ENCODE measurements at places on chromosomes 11 and 22.

DNA sequence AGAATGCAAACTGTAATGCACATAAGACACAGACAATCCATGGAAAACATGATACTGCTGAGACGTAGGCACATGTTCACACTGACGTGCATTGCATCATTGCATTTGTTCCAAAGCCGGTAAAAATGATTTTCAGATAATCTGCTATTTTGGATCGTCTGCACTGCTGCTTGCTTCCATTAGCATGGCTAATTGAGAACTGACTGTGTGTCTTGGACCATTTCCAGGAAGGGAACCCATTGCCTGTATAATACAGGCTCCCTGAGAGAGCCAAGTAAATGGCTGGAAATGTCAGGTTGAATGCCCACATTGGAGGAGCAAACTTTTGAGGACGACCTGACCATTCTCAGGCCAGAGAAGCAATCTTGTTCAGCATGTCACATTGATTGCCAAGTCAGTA is 304.8 kb downstream of the ST3GAL4 start:
- no peak for DNase-seq

DNA sequence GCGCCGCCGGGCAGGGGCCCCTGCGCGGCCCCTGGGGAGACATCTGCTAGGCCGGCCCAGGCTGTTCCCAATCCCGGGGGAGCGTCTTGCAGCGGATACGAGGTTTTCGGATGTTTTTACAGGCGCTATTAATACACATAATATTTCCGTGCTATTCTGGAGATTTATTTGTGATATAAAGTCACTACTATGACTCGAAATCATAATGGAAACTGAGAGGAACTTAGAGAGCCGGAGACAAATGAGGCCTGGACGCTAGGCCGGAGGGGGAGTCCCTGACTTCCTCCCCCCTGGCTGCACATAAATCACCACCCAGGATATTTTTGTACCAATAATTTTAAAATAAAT is 91.7 kb upstream of the ANO1 start:
- no peak for DNase-seq

GRCh38 chr11:114250993-114251814 is 45.0 kb upstream of the NNMT start:
- DNase-seq, result no peak

GRCh38 chr11:2885017-2885677 is 428 bp downstream of the CDKN1C start:
- no peak for DNase-seq

- DNase-seq, result no peak
These were observed 36.7 kb downstream of the ACO2 start for GRCh38 chr22:41505511-41506220.

- DNase-seq, result no peak
These were observed 90.3 kb downstream of the RPL27A start for GRCh38 chr11:8772571-8773519.

DNA sequence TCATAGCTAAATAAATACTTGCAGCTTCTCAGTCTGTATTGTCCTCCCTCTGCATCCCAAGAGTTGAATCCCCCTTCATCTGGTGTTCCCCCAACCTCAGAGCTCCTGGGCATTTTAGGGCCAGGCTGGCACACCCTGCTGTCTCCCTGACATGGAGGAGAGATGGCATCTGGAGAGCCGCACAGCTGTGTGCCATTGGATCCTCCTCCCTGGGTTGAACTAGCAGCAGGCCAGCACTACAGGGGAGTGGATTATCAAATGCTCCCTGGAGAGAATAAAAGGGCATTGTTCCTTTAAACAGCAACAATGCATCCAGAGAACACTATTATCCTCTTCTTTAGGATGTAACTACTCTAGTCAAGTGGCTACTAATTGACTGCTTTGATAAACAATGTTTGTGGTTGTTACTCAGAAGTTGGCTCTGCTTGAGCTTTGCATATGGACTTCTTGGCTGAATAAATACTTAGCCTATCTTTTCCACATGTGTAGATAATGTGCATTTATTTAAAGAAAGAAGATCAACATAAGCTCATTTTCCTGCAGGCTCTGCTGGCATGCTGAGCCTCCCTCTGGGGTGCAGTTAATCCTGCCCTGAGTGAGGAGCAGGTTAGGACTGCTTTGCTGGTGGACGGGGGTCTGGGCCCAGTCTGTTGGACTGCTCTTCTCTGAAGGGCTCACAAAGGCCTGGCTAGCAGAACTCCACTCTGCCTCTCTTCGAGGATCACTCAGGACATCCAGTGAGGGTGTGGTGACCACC is 897.2 kb downstream of the TBC1D22A start:
- DNase-seq, result no peak

DNA sequence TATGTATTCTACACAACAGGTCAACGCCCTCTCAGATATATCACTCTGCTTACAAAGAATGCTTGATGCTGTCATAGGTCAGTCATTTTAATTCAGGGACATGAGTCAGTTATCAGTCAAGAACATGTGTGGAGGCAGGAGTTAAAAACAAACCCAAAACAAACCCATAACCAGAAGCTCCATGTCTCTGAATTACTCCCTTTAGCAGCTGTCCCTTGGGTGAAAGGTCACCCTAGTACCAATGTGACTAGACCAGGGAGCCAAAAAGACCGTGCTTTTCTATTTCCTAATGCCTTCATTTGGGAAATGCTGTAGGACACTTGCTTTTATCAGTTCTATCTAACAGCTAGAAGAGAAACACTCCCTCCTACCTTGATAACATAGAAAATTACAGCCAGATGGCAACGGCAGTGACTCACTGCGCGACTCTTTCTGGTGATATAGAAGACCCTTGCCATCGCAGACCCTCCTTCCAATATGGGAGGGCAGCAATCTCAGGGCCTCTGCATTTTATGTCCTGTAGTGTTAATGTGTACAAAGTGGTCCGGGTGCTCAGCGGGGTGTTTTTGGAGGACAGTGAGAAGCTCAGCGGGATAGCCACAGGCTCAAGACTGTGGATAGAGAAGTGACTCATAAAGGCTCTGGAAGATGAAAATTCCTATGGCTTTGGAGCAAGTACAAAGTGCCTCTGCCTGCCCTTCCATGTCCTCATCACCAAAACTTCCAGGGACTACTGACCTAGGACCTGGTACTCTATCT is 24.8 kb downstream of the APOL5 start:
- no peak for DNase-seq

GRCh38 chr11:75919525-75919924 is 104.5 kb downstream of the UVRAG start:
- peak; percentile 23 for DNase-seq

- no peak for DNase-seq
These were observed 21.6 kb upstream of the TMA7B start for GRCh38 chr22:39938509-39939111.

GRCh38 chr11:133927690-133928627 is 28.8 kb downstream of the IGSF9B start:
- peak; percentile 56 for DNase-seq

GRCh38 chr22:36358533-36359469 is 29.0 kb downstream of the MYH9 start:
- DNase-seq, result peak; percentile 82

GRCh38 chr11:126862664-126863243 is 137.8 kb downstream of the KIRREL3 start:
- peak; percentile 51 for DNase-seq

DNA sequence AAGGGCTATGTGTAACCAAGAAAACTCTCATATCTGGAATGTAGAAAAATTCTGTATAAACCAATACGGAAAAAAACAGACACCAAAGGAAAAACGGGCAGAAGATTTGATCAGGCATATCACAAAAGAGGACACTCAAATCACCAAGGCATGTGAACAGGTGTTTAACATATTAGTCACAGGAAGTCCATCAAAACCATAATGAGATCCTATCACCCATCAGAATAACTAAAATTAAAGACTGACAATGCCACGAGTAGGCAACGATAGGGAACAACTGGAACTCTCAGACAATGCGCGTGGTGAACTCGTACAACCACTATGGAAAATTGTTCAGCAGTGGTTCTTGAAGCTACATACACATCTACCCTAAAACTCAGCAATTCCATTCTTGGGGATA is 94.5 kb downstream of the MICAL3 start:
- no peak for DNase-seq

DNA sequence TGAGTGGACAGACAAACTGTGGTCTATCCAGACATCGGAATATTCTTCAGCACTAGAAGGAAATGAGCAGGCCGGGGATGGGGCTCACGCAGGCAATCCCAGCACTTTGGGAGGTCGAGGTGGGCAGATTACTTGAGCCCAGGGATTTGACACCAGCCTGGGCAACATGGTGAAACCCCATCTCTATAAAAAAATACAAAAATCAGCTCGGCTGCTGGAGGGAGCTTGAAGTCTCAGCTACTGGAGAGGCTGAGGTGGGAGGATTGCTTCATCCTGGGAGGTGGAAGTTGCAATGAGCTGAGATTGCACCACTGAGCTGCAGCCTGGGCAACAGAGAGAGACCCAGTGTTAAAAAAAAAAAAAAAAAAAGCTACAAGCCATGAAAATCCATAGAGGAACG is 8.0 kb upstream of the CTSD start:
- no peak for DNase-seq

DNA sequence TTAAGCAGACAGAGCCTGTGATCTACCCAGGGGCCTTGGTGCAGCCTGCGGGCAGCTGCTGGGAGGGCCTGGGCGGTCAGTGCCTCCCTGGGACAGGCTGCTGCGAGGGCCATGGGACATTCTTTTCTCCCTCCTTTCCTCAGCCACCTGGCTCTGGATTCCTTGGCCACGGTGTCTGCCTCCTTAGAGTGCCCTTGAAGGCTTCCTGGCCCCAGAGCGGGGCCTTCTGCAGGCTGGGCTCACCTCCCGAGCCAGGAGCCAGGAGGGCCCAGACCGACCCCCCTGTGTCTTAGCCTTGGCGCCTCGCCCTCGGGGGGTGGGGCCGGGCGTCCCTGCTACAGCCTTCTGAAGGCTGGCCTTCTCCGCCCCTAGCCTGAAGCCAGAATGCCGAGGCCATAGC is 231.2 kb downstream of the TBC1D22A start:
- no peak for DNase-seq

DNA sequence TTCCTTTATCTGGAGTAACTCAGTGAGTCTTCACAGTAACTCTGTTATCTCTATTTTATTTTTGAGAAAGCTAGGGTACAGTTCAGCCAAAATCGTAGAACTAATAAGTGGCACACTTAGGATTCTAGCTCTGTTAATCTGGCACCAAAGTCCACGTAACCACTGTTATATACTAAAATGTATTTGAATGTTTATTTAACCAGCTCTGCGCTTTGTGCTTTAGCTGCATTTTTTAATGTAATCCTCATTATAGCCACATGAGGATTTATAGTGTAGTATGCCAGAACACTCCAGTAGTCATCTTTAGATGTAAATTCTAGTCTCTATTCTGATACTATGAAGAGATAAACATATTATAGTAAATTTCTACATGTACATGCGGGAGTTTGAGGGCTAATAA is 36.8 kb downstream of the YAP1 start:
- no peak for DNase-seq

GRCh38 chr11:84594602-84595001 is 1032.5 kb downstream of the DLG2 start:
- no peak for DNase-seq

DNA sequence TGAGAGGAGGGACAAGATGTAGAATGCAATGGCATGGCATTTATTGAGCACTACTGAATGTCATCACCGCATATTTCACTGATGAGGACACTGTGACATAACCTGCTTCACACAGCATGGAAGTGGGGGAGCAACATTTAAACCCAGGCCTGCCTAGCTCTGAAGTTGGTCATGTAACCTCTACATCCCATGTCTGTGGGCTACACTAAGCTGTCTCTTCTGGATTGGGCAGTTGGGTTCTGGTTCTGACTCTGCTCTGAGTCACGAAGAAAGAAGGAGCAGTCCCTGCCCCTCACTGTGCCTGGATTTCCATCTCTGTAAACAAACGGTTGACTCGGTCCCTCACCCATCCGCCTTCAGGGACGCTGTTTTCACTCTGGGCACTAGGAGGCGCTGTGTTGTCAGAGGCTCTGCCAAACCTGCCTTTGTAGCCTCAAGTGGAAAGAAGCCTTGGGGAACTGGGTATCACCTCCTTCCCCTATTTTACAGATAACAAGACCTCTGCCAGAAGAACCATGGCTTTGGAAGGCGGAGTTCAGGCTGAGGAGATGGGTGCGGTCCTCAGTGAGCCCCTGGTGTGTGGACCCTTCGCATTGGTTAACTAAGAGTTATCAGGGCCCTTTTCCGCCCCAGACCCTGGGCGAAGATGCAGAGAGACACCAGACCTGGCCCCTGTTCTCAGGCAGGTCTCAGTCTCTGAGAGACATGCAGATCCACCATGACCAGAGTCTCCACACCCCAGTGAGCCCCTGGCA is 12.7 kb upstream of the ARHGEF17 start:
- DNase-seq, result peak; percentile 78

DNA sequence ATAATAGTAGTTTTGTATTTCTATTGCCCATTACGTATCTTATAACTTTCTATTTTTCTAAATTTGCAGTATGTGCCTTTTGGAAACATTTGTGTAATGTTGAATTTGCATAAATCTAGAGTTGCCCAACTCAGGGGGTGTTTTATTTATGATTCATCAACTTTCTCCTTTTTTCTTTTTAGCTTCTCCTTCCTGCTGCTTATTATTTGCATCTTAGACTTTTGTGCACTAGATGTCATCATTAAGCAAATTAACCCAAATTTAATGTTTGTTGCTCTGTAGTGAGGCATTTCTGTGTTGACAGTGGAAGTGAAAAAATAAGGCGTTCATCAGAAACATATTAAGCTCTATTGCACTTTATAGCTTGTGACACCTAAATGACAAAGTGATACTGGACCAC is 56.2 kb upstream of the ZBED5 start:
- no peak for DNase-seq

DNA sequence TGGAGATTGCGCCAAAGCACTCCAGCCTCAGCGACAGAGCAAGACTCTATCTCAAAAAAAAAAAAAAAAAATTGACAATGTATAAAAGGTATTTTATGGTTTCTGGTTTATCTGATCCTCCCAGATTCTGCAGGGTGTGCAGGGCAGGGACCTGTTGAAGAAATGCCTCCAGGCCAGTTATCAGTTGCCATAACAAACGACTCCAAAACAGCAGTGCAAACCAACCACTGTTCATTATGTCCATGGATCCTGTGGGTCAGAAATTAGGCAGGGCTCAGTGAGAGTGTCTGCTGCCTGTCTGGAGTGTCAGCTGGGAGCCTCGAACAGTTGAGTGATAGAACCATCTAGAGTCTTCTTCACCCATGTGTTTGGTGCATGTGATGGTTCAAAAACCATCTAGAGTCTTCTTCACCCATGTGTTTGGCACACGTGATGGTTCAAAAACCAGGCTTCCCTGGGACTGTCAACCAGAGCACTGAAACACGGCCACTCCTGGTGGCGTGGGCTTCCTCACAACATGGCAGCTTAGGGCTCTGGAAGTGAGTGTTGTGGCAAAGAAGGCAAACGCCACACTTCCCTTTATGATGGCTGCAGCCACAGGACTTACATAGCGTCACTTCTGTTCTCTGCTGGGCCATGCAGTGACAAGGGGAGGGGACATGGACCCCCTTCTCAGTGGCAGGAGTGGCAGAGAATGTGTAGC is 115.1 kb upstream of the CRYBB3 start:
- no peak for DNase-seq

DNA sequence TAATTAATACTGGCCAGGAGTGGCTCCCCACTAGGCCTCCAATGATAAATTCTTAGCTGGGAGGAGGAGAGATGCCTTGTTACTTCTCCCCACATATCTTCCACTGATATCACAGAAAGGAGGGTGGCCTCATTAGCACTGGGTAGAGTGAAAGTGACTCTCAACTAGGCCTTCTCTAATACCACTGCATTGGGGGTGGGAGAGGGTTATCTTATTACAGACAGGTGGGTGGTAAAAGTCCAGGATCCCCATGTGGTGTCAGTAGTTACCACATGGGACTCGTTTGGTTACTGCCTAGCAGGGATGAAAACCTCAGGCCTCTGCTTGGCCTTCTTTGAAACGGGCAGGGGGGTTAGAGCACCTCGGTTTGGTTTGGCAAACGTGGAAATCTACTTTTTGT is 167.3 kb downstream of the UVRAG start:
- no peak for DNase-seq

All from GM12865 (cell line).